Retina (tissue), 1 donor: ENCODE measurements at places on chromosomes 6 and 20.

- no peak for DNase-seq
Measured at GRCh38 chr20:20085812-20086211, 33.5 kb downstream of the CFAP61 start.

- DNase-seq: no peak
Measured at GRCh38 chr6:57324538-57324937, 7.1 kb downstream of the PRIM2 start.

DNA sequence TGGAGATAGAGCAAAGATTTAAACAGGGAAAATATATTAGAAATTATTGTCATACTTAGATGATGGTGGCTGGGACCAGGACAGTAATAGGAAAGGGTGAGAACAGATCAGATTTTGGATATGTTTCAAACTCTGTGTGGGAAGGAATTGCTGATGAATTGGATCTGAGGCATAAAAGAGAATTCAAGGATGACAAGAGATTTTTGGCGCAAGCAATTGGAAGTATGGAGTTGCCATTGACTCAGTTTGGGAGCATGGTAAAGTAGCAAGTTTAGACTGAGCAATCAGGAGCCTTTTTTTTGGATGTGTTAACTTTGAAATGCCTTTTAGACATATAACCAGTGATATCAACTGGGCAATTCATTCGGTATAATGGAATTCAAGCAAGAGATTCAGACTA, 14.4 kb downstream of the TAB2 start:
- no peak for DNase-seq

DNA sequence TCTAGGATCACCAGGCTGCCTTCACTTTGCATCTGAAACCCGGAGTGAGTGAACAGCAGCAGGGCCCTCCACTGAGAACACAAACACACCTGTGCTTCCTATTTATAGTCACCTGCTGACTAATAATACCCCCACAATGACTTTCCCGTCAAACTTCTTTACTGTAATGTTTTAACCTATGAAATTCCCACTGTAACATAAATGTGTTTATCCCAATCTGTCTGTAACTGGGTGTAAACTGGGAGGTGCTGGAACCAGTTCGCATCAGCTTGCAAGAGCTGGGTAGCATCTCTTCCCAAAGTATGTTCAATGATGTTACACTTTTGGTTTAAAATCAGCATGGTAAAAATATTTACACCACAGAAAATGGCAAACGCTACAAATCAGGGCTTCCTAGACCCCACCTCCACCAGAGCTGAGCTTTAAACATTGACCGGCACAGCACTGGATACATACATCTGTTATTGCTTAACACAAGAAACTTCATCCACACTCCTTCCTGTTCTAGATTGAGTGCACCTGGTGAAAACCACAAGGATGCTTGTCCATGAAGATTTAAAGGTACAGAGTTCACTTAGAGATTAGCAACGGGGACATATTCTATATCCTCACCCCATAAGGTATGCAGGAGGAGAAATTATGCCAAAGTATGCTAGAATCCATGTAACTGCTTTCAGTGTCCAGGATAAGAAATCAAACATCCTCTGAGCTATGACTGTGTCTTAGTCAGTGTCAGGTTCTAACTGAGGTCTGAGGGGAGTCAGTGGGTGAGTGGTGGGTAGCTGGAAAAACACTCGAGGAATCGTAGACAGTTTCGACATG, 79.0 kb downstream of the ALDH8A1 start:
- no peak for DNase-seq

GRCh38 chr20:20331156-20331555, 36.7 kb upstream of the INSM1 start:
- DNase-seq: no peak
